ENCODE measurements at places on chromosomes 5 and 9. TPM values are rescaled to one million over a fixed set of nuclear protein-coding genes. Genes with fewer than 3 reads are reported as not detected.

PCDHGA4 gene
- total RNA-seq = 2.0 TPM

SPATA31D4 gene
- total RNA-seq = not detected

PIP5K1B gene
- total RNA-seq = not detected

MEIKIN gene
- not detected for total RNA-seq

TEK gene
- 0.30 TPM for total RNA-seq

RGMB gene
- 41.3 TPM for total RNA-seq
